Renal pelvis (tissue), 12 donors: ENCODE measurements at places on chromosomes 5 and 9.

DNA sequence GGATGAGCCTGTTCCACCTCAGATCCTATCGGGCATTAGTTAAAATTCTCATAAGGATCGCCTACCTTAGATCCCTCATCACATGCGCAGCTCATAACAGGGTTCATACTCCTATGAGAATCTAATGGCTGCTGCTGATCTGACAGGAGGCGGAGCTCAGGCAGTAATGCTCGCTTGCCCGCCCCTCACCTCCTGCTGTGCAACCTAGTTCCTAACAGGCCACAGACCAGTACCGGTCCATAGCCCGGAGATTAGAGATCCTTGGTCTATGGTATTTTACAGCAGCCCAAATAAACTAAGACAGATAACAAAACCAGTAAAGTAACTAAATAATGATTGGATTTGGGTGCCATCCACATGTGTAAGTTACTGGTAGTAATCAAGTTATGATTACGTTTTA is 17.5 kb downstream of the GOLPH3 start:
- DNase-seq, result no peak

DNA sequence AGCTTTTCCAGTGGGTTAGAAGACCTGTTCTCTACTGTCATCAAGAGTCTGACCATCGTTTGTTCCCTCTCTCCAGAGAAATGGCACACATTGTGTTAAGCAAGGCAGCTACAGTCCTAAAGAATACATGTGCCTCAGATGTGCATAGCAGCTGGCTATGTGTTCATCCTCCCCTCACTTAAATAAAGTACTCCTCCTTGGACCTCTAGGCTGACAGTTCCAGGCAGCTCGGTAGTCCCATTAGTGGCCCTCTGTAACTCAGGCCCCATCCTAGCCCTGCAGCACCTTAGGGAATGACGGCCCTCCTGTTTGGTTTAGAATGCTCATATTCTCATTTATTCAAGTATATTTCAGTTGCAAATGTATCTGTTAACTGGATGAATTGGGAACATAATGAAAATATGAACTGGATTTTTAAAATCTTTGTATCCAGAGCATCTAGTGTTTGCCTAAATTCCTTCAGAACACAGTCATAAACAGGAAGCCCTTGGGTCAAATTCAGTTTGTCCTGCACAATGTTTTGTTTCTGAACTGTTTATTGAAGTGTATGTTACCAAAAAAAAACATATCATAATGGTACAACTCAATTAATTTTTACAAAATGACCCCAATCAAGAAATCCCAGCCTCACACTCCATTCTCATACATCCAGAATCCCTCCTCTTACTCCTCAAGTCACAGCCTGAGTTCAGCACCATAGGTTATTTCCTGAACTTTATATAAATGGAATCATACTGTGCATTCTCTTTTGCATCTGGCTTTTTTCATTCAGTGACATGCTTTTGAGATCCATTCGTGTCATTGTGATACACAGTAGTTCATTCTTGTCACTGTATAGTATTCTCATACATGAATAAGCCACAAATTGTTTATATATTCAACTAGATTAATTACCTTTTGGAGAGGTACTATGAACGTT is 1.6 kb upstream of the ASPN start:
- DNase-seq, result no peak

DNA sequence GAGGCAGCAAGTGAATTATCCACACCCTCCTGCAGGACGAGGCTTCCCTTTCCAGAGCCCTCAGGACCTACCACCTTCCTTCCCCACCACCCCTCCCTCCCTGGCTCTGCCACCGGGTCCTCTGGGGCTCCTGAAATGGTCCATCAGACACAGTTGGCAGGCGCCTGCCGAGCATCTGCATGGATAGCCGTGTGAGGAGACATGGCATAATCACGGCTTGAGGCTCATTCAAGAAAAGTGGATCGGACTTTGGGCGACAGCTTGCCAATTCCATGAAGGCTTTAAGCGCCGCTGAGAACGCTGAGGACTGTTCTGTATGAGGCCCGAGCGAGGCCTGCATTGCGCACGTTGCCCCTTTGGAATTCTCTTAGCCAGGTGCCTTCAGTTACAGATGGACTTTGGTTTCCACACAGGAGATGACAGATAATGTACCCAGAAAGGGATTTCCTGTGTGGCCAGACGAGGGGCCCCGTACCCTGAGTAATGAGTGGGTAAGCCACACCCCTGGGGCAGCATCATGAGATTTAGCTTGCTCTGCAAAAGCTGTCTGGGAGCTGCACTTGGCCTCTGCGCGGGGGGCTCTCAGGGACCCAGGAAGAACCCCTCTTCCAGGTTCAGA is 179.8 kb downstream of the OLFM1 start:
- DNase-seq, result no peak

DNA sequence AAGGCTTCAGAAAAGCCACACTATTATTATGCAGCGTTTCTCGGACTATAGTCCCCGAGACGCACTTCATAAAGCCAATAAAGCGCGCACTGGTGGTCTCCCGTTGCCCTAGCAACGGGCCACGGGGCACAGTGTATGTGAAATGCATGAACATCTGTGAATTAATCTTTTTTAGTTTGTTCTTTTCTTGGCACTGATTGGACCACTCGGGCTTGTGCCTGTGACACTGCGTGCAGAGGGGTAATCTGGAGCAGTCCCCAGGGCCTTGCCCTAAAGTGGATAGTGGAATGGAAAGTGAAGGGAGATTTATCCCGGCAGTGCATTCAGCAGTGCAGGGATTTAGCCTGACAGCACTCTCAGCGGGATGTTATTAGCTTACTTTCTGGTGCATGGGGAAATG is 92.1 kb downstream of the TLE4 start:
- peak; percentile 30 for DNase-seq

- DNase-seq, result no peak
These were observed 12.1 kb downstream of the GRAMD2B start for GRCh38 chr5:126435261-126435660.

GRCh38 chr5:140240987-140241706 is 61.8 kb downstream of the PFDN1 start:
- DNase-seq, result peak; percentile 72

DNA sequence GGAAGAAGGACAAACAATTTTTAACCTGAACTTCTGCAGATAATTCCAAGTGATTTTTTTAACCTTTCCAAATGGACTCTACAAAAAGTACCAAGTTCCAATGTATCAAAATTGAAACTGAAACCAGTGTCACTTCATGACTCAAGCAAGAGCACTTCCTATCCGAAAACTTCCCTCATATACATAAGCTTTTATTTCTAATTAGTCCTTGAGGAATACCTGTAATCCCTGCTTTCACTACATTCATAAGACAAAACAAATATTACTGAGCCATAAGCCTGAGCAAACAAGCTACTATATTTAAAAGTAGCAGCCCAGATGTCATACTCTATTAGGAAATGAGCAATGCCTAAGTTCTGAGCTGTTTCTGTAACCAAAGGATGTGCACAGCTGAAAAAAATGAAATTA is 224.4 kb downstream of the EBF1 start:
- no peak for DNase-seq

GRCh38 chr5:14995229-14995628 is 123.7 kb upstream of the ANKH start:
- no peak for DNase-seq

DNA sequence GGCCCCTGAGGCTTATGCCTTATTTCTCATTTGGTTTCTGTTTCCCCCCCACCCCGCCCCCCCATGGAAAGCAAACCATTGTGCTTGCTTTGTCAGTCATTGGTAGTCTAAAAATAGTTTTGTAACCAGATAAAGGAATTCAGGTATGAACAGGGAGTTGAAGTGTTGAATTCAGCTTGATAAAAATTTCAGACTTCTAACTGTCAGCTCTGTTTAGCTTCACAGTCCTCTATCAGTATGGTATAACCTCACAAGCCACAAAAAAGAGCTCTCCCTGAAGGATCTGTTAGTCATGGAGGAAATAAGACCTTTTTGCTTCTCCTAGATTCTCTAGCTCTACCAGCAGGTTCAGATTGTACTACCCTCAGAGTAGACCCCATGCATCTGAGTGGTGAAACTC is 378.1 kb downstream of the TMEM38B start:
- DNase-seq, result no peak
